ENCODE measurements at places on chromosomes 13 and 19.

- DNase-seq, result no peak
Observed at GRCh38 chr19:8206147-8207087, 2.8 kb upstream of the CERS4 start.

GRCh38 chr13:102799426-102800144, 666 bp downstream of the BIVM start:
- DNase-seq, result no peak

DNA sequence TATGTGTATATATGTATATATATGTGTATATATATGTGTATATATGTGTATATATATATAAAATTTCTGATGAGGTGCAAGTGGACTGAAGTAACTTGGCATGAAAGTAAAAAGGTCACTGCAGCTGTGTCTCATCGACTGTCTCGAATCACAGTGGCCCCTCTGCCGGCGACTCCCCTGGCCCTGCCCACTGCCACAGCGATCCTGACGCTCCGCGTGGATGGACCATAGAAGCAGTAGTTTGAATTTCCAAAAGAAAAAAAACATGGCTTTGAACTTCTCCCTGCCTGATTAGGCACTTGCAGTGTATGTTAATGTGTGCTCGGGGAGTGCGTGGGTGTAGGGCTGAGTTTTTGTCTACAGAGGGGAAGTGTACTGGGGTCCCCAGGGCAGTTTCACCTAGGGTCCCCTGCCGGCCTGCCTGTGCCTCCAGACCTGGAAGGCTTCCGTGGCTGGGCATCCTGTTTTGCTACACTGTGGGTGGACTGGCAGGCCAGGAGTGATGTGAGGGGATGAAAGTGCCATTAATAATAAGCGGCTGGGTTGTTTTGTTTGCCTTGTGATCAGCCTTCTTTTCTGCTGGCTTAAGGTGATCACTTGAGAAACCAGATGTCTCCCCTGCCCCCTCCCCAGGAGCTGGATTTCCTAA, 10.8 kb downstream of the ZIC5 start:
- no peak for DNase-seq

DNA sequence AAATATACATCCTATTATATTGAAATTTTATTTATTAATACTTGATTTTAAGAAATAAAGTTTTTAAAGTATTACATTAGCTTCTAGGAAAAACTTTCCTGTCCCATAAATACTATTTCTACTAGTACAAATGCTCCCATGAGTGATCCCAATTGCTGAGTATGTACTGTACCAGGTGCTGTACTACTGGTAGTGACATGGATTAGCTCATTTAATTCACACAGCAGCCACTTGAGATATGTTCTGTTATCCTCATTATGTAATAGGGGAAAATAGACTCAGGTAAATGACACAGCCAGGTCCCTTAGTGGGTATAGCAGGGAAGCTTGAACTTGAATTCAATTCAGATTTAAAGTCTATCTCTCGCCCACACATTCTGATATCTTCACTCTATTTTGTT, 363.1 kb downstream of the FGF14 start:
- DNase-seq, result no peak

- DNase-seq, result no peak
Observed at GRCh38 chr19:29671393-29672160, 6.3 kb downstream of the PLEKHF1 start.

- no peak for DNase-seq
Observed at GRCh38 chr19:18098891-18099622, 1.5 kb downstream of the MAST3 start.

GRCh38 chr13:32031815-32032370, 319 bp downstream of the FRY start:
- DNase-seq, result no peak

GRCh38 chr13:31909864-31910551, 121.6 kb upstream of the FRY start:
- no peak for DNase-seq

DNA sequence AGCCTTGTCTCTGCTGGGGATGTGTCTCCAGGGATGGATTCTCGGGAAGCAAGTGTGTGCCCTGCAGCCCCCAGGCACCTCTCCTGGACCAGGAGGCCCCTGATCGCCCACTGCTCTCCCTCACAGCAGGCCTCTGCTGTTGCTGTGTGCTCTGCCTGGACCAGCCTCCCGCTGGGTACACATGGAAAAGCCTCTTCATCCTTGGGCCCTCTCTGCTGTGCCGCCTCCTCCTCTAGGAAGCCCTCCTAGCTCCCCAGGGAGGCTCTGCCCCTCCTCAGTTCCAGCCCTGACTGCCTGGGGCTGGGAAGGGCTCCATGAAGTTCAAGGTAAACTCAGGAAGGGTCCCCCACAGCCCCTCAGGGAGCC, 12.0 kb downstream of the NDUFA11 start:
- no peak for DNase-seq

- no peak for DNase-seq
Observed at GRCh38 chr13:100203696-100204367, 114.9 kb downstream of the PCCA start.

DNA sequence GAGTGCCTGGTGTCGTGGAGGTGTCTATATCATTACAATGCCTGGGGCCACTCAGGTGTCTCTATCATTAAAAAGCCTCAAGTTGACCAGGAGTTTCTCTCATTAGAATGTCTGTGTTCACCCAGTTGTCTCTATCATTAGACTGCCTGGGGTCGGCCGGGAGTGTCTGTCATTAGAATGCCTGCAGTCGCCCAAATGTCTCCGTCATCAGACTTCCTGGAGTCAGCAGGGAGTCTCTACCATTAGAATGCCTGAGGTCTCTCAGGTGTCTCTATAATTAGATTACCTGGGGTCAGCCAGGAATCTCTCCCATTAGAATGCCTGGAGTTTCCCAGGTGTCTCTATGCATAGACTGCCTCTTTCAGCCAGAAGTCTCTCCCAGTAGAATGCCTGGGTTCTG, 1477.6 kb downstream of the UQCRFS1 start:
- DNase-seq, result no peak

GRCh38 chr13:104301171-104301975, 1235.2 kb upstream of the SLC10A2 start:
- no peak for DNase-seq

GRCh38 chr13:31274390-31274789, 74.6 kb downstream of the B3GLCT start:
- no peak for DNase-seq

- DNase-seq, result no peak
Observed at GRCh38 chr13:20702530-20702914, 977 bp upstream of the IL17D start.

GRCh38 chr13:108270442-108270841, 924 bp downstream of the TNFSF13B start:
- no peak for DNase-seq

- DNase-seq, result no peak
Observed at GRCh38 chr13:27961227-27962085, 7.7 kb downstream of the CDX2 start.

DNA sequence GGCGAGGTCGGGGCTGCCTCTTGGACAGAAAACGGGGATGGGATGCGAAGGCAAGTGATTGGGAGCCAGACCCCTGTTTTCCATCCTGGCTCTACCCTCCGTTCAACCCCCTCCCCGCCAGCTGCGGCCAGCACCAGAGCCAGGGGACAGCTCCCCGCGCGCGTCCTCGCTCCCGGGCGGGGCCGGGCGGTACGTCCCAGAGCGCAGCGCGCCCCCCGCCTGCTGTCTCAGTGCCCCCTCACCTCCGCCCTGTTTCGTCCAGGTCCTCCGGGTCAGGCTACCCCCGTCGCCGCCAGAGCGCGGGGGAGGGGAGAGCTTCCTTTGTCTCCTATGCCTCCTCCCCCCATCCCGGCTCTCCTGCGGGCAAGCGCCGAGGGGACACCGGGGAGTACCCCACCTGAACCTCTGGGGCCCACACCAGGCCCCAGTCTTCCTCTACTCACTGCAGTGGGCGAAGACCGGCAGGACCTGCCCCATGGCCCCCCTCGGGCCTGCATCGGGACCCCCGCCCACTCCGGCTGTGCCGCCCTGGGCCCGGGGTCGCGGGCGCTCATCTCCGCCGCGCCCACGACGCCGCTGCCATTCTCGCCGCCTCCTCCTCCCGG, 396 bp downstream of the RTN2 start:
- DNase-seq, result no peak

DNA sequence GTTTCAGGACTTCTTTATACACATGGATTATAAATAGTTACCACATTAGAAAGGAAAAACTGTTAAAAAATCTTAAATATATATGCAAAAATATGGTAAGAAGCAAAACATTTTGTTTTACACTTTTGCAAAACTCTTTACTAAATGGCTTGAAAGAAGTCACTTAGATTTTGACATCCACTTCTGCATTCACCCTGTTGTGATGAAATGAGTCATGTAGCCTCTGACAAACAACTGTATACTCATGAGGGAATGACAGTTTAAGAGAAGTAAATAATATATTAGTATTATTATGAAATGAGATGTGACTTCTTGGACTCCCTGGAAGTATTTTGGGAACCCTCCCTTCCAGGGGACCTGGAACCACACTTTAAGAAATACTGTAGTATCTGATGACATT, 275.6 kb downstream of the DACH1 start:
- DNase-seq, result no peak

DNA sequence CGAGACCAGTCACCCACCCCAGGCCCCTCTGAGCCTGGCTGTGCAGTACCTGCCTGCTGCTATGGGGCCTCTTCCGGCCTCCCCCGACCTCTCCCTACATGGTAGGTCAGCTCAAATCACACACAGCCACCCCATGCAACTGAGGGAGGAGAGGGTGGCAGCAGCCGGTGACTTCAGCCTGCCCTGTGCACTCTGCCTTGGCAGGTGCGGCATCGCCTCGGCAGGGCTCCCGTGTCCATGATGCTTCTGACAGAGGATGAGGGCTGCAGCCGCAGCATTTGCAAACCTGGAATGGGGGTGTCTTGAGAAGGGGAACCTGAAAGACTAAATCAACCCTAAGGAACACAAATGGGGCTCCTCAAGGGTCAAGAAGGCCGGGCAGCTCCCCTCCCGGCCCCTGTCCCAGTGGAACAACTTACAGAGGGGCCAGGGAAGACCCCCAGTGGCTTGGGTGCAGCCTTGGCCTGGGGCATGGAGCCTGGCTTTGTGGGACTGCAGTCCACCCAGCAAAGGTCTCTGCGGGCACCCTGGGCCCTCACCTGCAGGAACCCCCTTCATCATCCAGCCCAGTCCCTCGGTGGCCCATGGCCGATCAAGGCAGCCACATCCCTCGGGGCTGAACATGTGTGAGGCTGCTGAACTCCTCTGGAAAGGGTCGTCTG, 6.7 kb downstream of the TEX29 start:
- DNase-seq, result no peak

DNA sequence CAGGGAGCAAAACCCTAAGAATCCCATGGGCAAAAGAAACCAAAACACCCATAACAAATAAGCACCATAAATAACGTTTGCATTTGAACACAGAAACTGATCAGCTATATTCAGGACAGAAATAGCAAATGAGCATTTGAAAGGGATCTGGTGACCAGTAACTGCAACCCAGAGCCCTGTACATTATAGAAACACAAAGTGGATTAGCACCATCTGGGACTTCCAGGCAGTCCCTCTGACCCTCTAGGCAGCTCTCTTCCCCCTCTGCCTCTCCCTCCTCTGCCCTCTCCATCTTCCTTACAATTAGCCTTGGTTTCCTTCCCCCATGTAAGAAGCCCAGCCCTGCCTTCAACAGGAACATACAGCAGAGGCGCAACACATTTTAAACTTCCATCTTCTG, 215.0 kb downstream of the DCLK1 start:
- DNase-seq, result no peak

DNA sequence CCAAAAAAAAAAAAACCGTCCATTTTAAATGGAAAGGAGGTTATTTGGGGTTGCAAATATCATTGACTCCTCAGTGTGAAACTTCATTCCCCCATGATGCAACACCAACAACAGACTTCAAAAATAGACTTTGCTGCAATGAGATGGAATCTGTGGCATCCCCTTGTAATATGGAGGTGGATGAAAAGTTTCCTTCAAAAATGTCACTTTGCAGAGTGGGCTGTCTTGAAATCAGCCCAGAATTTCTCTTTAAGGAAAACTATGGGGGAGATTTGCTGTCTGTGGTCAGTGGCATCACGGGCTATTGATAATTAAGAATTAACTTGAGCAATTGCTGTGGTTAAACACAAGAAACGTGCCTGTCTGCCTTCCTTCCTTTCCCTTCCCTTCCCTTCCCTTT, 1.5 kb downstream of the GPR18 start:
- DNase-seq, result no peak

DNA sequence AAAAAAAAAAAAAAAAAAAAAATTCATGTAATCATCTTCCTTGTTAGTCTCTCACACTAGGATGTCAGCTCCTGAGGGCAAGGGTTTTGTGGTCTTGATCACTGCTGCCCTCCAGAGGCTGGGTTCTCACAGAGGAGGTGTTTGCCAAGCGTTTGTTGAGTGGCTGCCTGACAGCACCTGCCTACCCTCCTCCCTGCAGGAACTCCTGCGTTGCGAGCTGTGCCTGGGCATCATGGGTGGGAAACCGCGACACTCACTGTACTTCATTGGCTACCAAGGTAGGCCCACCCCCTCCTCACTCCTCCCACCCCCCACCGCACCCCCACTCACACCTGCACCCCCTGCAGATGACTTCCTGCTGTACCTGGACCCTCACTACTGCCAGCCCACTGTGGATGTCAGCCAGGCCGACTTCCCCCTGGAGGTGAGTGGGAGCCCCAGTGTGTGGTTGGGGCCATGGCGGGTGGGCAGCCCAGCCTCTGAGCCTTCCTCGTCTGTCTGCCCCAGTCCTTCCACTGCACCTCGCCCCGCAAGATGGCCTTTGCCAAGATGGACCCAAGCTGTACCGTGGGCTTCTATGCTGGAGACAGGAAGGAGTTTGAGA, 8.1 kb downstream of the ATG4D start:
- DNase-seq, result no peak

DNA sequence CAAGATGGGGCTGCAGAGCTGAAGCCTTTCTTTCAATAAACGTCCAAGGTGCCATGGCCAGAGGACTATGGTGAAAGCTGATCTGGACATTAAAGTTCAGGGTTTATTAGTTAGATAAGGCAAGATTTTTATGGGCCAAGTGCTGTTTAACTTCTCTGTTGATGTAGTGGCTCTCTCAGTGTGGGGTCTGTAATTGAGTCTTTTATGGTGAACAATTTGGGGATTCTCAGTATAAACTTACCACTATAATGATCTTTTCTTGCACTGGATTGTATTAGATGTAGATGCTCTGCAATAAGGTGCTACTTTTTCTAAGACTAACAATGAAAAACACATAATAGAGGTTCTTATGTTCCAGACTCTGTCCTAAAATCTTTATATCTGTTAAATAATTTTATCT, 190.1 kb upstream of the KLF12 start:
- DNase-seq, result no peak

GRCh38 chr13:90415902-90416301, 931.6 kb upstream of the MIR17HG start:
- DNase-seq, result no peak

GRCh38 chr13:29472332-29472961, 123.0 kb downstream of the SLC7A1 start:
- no peak for DNase-seq

GRCh38 chr19:11963566-11964355, 1.1 kb upstream of the ZNF763 start:
- no peak for DNase-seq

- DNase-seq, result no peak
Observed at GRCh38 chr19:30222992-30223865, 149.0 kb upstream of the ZNF536 start.

Data from AG04449 (cell line).